Astrocyte of the hippocampus (primary cell): ENCODE measurements at places on chromosomes 2 and 18.
A peak's percentile ranks its signal among the peaks of the same experiment; 100 is the strongest.

GRCh38 chr18:40937386-40937785, 1017.6 kb upstream of the PIK3C3 start:
- DNase-seq, result no peak

GRCh38 chr2:215904101-215904500, 109.2 kb downstream of the MREG start:
- peak; percentile 47 for DNase-seq

GRCh38 chr18:54517521-54517920, 73.5 kb upstream of the DYNAP start:
- no peak for DNase-seq

- no peak for DNase-seq
Observed at GRCh38 chr2:53778536-53779162, 8.1 kb downstream of the ASB3 start.

- no peak for DNase-seq
Observed at GRCh38 chr2:220506466-220506865, 879.0 kb downstream of the SLC4A3 start.

- DNase-seq, result no peak
Observed at GRCh38 chr2:132837769-132838168, 167.8 kb upstream of the LYPD1 start.

DNA sequence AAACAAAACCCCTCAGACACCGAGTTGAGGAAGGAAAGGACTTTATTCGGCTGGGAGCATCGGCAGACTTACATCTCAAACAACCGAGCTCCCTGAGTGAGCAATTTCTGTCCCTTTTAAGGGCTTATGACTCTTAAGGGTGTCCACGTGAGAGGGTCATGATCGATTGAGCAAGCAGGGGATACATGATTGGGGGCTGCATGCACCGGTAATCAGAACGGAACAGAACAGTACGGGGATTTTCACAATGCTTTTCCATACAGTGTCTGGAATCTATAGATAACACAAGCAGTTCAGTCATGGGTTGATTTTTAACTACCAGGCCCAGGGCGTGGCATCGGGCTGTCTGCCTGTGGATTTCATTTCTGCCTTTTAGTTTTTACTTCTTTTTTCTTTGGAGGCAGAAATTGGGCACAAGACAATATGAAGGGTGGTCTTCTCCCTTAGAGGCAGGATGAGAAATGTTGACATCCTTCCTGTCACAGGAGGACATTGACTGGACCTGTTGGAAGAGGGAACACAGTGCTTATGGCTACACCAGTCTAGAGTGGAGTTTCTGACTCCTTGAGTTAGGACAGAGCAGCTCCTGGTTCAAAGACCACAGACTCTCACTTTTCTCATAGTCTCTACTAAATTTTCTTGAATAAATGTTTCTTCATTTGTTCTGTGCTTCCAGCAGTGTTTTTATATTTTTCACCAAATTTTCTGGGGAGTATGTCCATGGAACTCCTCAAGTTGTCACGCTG, 35.8 kb downstream of the SPOPL start:
- DNase-seq, result no peak

GRCh38 chr2:145350011-145350410, 830.1 kb upstream of the ZEB2 start:
- peak; percentile 48 for DNase-seq

DNA sequence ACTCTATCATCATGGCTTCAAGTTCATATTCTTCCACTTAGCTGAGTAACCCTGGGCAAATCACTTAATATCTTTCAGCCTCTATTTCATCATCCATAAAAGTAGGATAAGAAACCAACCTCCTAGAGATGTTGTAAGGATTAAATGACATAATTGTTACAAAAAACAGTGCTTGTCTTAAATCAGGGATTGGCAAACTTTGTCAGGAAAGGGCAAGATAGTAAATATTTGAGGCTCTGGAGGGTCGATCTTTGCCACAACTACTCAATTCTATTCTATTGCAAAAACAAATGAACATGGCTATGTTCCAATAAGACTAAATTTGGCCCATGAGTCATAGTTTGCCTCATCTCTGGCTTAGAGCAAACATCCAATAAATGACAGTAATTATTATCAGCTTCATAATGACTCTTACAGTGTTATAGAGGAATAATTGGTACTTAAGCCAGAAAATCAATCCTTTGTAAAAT, 184.7 kb downstream of the SATB2 start:
- DNase-seq, result peak; percentile 44

- no peak for DNase-seq
Observed at GRCh38 chr2:126429103-126429502, 226.9 kb upstream of the GYPC start.
